ENCODE measurements at places on chromosomes 3 and 15. TPM values are rescaled to one million over a fixed set of nuclear protein-coding genes. Genes with fewer than 3 reads are reported as not detected.

The RARRES1 gene
- total RNA-seq: not detected

The MITF gene
- total RNA-seq: not detected

The ZNF639 gene
- 31.0 TPM for total RNA-seq

The CAPN3 gene
- total RNA-seq: 2.7 TPM

The GPR176 gene
- 0.30 TPM for total RNA-seq

The MCF2L2 gene
- 2.3 TPM for total RNA-seq

The CHDH gene
- 0.55 TPM for total RNA-seq

The EDC3 gene
- total RNA-seq: 44.7 TPM

GRCh38 chr3:131553495-131554247, 50.9 kb upstream of the MRPL3 start:
- H3K4me3 ChIP-seq: no peak overlapping the region
- no peak for DNase-seq
- no peaks in the 10 kb centered on the region for H3K36me3 ChIP-seq
- H3K27me3 ChIP-seq: peaks cover 16% of the 10 kb centered on the region
- no peaks in the 10 kb centered on the region for H3K4me1 ChIP-seq
- H3K27ac ChIP-seq: no peak overlapping the region

DNA sequence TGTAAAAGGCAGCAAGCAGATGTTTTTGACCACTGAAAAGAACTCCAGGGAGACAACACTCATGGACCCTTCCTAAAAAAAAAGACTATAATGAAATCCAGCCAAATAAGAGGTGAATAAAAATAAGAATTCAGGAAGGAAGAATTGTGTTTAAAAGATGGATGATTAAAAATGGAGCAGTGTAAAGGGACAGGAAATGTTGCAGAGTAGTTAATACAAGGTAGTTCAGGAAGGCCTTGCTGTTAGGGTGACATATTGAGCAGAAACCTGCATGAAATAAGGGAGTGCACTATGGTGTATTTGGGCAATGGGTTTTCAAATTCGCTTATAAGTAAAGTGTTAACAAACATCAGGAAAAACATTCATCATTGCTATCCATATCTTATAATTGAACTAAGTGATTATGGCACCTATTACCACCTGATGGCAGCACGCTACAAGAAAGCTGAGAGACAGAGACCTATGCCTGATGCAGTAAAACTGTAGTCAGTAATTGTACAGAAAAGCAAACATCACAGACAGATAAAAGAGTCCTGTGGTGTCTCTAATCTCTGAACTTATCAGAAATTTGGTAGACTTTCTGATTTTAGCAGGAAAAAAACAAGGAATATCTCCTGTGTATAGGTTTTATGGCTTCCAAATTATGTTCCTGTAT, 5.8 kb upstream of the DBR1 start:
- peak; percentile 61 for DNase-seq
- no peaks in the 10 kb centered on the region for H3K4me1 ChIP-seq
- no peaks in the 10 kb centered on the region for H3K36me3 ChIP-seq
- H3K27me3 ChIP-seq: peaks cover 3% of the 10 kb centered on the region
- H3K27ac ChIP-seq: no peak overlapping the region

DNA sequence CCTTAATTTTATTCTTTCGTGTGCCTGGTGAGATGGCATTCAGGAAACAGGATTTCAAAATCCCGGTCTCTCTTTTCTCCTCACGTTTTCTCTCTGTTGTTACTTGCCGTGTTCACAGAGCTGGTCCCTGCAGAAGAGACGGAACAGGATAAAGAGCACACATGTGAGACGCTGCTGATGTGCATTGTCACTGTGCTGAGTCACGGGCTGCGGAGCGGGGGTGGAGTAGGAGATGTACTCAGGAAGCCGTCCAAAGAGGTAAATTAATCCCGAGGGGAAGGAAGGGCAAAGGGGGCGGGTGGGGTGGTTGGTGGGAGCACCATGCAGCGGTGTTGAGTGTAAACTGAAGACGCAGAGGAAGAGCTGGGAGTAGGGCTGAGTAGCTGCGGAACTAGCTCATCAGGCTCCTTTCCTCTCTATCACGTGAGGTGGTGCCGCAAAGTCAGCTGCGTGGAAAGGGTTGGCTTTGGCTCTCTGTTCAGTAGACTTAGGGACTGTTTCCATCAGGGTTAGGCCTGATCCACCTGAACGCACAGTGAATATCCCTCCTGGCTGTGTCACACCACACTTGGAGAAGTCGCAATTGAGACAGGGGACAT, 164.8 kb upstream of the BHLHE40 start:
- DNase-seq: no peak
- peaks cover 13% of the 10 kb centered on the region for H3K4me1 ChIP-seq
- H3K27me3 ChIP-seq: no peaks in the 10 kb centered on the region
- peaks cover 76% of the 10 kb centered on the region for H3K36me3 ChIP-seq
- no peak overlapping the region for H3K4me3 ChIP-seq

- peaks cover 5% of the 10 kb centered on the region for H3K27me3 ChIP-seq
- H3K4me1 ChIP-seq: peaks cover 4% of the 10 kb centered on the region
- DNase-seq: no peak
- no peaks in the 10 kb centered on the region for H3K36me3 ChIP-seq
- H3K4me3 ChIP-seq: no peak overlapping the region
- H3K27ac ChIP-seq: no peak overlapping the region
These were observed 27.5 kb upstream of the LCTL start for GRCh38 chr15:66593219-66593780.

DNA sequence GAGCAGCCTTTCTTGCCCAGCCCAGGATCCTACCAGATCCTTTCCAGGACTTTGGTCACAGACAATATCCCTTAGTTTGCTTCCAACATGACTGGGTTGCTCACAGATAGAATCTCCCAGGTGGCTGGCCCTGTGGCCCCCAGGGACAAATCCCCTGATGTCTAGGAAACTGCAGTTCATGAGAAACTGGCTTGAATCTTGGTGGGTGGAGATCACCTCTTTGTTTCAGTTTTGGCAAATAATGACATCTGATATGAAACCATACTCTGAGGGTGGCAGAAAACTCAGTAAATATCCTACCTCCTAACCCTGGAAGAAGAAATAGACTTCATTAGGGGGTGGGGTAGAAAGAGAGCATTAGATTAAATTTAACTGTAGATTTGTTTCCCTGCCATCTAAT, 44.1 kb upstream of the PFN2 start:
- DNase-seq: no peak
- no peaks in the 10 kb centered on the region for H3K4me1 ChIP-seq
- H3K27ac ChIP-seq: no peak overlapping the region
- no peak overlapping the region for H3K4me3 ChIP-seq
- no peaks in the 10 kb centered on the region for H3K36me3 ChIP-seq

GRCh38 chr3:54481606-54482365, 359.4 kb downstream of the CACNA2D3 start:
- H3K36me3 ChIP-seq: peaks cover 2% of the 10 kb centered on the region
- H3K27me3 ChIP-seq: peaks cover 2% of the 10 kb centered on the region
- no peak overlapping the region for H3K27ac ChIP-seq
- no peak for DNase-seq
- no peak overlapping the region for H3K4me3 ChIP-seq

DNA sequence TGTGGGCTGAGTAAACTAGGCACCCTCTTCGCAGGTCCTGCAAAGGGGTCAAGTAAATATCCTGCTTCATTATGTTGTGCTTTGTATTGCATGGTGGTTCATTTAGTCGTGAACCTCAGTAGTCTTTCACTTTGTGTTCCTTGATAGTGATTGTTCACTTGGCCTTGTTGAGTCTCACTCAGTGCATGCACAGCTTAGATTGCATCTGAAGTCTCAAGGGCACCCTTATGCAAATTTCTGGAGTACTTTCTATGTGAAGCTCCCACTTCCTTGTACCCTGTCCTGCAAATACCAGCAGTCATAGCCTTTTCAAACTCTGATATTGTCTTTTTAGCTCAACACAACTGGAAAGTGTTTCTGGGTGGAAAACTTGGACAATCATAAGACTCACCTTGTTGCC, 519.2 kb downstream of the NAALADL2 start:
- no peaks in the 10 kb centered on the region for H3K36me3 ChIP-seq
- no peaks in the 10 kb centered on the region for H3K27me3 ChIP-seq
- no peak for DNase-seq
- no peaks in the 10 kb centered on the region for H3K4me1 ChIP-seq
- H3K27ac ChIP-seq: no peak overlapping the region

GRCh38 chr15:57849317-57849716, 142.8 kb downstream of the POLR2M start:
- H3K36me3 ChIP-seq: no peaks in the 10 kb centered on the region
- H3K4me1 ChIP-seq: peaks cover 8% of the 10 kb centered on the region
- H3K4me3 ChIP-seq: no peak overlapping the region
- DNase-seq: no peak

DNA sequence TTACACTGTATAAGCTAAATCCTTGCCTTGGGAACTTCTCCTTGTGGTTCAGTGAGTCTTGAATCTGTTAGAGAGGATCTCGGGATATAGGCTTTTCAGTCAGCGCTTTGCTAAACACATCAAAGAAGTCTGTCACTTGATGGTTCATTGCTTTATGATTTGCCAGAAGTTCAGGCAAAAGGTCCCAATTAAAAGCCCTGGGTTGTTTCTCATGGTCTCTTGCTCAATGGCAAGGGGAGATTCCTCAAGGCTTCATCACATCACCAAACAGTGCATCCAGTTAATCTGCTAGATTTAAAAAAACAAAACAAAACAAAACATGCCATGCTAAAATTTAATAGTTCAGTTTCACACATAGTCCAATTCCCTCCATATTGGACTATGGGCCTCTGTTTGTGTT, 114.8 kb downstream of the FILIP1L start:
- H3K4me1 ChIP-seq: peaks cover 10% of the 10 kb centered on the region
- no peak overlapping the region for H3K27ac ChIP-seq
- H3K36me3 ChIP-seq: peaks cover 17% of the 10 kb centered on the region
- no peaks in the 10 kb centered on the region for H3K27me3 ChIP-seq

- H3K27ac ChIP-seq: no peak overlapping the region
- no peak overlapping the region for H3K4me3 ChIP-seq
- no peaks in the 10 kb centered on the region for H3K27me3 ChIP-seq
- H3K36me3 ChIP-seq: peaks cover 20% of the 10 kb centered on the region
- H3K4me1 ChIP-seq: peaks cover 62% of the 10 kb centered on the region
These were observed 435.0 kb downstream of the FOXP1 start for GRCh38 chr3:71148455-71149060.

DNA sequence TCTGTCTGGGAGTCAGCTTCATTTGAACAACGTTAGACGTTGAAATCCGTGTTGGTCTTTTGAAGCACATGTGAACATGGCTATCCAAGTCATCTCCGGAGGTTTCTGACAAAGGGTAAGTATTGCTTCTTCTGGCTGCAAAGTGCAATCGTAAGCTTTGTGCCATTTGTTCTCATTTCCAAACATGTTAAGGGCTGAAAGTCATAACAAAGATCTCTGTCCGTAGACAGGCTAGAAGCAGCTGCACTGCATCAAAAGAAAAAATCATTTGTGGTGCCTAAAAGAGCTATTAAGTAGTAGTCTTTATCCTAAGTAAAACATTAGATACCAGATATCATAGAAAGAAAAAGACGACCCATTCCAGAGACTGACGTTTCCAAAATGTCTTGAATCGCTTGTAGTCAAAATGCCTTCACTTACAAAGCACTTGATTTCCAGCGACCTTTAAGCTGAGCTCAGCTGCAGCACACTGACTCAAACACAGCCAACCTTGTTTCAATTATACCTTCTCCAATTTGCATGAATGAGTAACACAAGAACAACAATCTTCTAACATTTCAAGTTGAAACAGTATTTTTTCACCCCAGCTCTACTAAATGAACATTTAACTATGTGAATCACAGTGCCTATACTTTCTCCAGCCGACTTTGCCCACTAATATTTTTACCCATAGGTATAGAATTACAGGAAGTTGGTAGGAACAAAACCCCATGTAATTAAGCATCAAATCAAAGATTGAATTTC, 76.6 kb downstream of the NEDD4 start:
- no peaks in the 10 kb centered on the region for H3K36me3 ChIP-seq
- H3K4me1 ChIP-seq: peaks cover 4% of the 10 kb centered on the region
- H3K27me3 ChIP-seq: no peaks in the 10 kb centered on the region
- H3K27ac ChIP-seq: no peak overlapping the region
- H3K4me3 ChIP-seq: no peak overlapping the region

DNA sequence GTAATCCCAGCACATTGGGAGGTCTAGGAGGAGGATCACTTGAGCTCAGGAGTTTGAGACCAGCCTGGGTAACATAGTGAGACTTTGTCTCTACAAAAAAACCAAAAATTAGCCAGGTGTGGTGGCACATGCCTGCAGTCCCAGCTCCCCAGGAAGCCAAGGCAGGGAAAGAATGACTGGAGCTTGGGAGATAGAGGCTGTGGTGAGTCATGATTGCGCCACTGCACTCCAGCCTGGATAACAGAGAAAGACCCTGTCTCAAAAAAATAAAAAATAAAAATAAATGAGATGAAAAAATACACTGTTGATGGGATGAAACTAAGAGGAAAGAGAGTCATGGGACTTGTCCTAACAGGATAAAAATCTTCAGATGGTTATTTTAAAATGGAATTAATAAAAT, 137.6 kb downstream of the IMPG2 start:
- H3K27me3 ChIP-seq: peaks cover 2% of the 10 kb centered on the region
- H3K4me1 ChIP-seq: no peaks in the 10 kb centered on the region
- no peaks in the 10 kb centered on the region for H3K36me3 ChIP-seq

DNA sequence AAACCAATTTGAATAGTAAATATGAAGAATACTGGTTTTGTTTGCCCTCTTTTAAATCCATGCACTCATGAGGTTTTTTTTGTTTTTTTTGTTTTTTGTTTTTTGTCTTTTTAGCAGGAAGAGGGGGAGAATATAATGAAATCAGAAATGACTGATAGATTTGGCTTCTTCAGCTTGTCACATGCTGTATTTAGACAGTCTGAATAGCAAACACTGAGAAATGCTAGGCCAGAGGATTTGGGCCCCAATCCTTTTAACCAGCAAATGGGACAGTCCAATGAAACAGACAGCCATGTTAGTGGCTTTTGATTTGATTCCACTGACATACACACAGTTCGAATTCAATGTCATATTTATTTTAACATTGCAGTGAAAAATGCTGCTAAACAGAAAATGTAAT, 14.2 kb upstream of the CEP152 start:
- no peaks in the 10 kb centered on the region for H3K36me3 ChIP-seq
- no peak overlapping the region for H3K27ac ChIP-seq
- peaks cover 8% of the 10 kb centered on the region for H3K4me1 ChIP-seq
- peaks cover 8% of the 10 kb centered on the region for H3K27me3 ChIP-seq
- H3K4me3 ChIP-seq: no peak overlapping the region

DNA sequence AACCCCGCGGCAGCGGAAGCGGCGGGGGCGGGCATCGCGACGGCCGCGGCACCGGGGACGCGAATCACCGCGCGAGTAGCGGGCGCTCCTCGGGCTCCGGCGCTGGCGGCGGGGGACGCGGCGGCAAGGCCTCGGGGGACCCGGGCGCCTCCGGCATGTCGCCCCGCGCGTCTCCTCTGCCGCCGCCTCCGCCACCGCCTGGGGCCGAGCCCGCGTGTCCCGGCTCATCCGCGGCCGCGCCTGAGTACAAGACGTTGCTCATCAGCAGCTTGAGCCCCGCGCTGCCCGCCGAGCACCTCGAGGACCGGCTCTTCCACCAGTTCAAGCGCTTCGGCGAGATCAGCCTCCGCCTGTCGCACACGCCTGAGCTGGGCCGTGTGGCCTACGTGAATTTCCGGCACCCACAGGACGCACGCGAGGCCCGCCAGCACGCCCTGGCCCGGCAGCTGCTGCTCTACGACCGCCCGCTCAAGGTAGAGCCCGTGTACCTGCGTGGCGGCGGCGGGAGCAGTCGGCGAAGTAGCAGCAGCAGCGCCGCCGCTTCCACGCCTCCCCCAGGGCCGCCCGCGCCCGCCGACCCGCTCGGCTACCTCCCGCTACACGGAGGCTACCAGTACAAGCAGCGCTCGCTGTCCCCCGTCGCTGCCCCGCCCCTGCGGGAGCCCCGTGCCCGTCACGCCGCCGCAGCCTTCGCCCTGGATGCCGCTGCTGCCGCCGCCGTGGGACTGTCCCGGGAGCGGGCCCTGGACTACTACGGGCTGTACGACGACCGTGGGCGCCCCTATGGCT, 675 bp downstream of the RBM15B start:
- no peaks in the 10 kb centered on the region for H3K27me3 ChIP-seq
- DNase-seq: peak; percentile 64
- H3K4me1 ChIP-seq: peaks cover 70% of the 10 kb centered on the region
- peak overlapping the region; percentile 89 for H3K27ac ChIP-seq
